ENCODE measurements at places on chromosomes 2 and 18.

DNA sequence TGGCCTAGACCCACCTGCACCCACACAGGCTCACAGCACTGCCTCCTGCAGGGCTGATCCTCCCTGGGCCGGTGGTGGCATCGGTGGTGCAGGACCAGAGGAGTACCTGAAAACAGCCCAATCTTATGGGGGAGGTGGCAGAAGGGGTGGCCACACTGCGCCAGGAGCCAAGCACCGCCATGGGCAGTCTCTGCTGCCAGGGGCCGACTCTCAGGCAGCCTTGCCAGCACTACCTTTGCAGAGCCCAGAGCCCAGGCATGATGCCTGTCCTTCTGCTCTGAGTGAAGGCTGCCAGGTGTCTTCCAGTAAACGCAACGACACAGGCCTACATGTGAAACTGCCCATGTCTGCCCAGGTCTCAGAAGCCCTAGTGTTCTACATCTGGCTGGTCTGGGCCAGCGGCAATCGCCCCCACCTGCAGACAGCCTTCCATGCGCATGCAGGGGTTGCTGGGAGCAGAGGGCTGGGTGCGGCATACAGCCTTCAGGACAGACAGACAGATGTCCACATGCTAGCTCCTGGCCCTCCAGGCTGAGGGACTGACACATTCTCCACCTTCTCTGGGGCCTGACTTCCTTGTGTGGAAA, 6.8 kb downstream of the HS6ST1 start:
- no peak for DNase-seq

GRCh38 chr2:28754321-28754720, 2.7 kb downstream of the PPP1CB start:
- peak; percentile 19 for DNase-seq

GRCh38 chr2:204794624-204795023, 249.3 kb downstream of the PARD3B start:
- no peak for DNase-seq

DNA sequence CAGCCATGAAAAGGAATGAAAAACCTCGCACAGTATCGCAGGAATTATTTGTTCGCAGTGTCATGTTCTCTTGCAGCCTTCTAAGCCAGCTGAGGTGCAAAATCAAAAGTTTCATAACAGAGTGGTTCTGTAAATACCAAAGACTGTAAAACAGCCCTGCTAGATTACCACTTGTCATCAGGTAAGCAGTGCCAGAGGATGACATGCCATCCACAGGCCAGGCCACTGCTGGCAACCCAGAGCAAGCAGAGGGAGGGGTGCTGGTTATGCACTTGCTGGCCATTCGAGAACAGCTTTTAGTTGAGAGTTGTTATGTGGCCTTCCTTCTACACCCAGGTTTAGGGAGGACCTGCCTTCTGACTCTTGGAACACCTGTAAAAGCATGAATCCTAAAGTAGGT, 114.3 kb upstream of the MGAT5 start:
- no peak for DNase-seq

DNA sequence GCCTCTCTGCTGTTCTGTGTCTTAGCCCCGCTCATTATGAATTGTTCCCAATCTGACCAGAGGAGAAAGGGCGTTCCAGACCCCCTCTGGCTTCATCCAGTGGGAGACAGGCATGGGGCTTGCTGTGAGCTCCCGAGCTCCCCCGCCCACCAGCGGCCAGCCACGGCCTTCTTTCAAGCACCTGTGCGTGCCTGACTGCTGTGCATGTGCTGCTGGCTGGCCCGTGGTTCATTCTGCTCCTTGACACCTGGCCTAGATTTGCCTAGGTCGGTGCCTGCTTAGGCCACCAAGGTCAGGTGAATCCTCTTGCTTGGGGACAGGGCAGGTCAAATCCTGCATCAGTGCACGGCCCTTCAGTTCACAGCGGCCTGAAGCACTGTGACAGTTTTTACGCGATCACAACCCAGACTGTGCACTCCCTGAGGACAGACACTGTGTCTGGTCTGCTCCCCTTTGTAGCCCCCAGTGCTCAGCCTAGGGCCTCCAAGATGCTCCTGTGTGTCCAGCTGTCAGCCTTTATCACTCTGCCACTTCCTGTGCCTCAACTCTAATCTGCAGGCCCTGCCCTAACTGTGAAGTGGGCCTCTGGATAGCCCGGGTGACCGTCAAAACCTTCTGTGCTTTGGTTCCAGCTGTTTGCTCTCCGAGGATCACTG, 3.6 kb upstream of the LPIN1 start:
- no peak for DNase-seq

GRCh38 chr2:238438856-238439849, 12.4 kb downstream of the ASB1 start:
- no peak for DNase-seq

GRCh38 chr2:240328526-240328925, 106.9 kb upstream of the GPC1 start:
- DNase-seq, result no peak

GRCh38 chr18:23341383-23341782, 111.7 kb upstream of the RIOK3 start:
- no peak for DNase-seq

DNA sequence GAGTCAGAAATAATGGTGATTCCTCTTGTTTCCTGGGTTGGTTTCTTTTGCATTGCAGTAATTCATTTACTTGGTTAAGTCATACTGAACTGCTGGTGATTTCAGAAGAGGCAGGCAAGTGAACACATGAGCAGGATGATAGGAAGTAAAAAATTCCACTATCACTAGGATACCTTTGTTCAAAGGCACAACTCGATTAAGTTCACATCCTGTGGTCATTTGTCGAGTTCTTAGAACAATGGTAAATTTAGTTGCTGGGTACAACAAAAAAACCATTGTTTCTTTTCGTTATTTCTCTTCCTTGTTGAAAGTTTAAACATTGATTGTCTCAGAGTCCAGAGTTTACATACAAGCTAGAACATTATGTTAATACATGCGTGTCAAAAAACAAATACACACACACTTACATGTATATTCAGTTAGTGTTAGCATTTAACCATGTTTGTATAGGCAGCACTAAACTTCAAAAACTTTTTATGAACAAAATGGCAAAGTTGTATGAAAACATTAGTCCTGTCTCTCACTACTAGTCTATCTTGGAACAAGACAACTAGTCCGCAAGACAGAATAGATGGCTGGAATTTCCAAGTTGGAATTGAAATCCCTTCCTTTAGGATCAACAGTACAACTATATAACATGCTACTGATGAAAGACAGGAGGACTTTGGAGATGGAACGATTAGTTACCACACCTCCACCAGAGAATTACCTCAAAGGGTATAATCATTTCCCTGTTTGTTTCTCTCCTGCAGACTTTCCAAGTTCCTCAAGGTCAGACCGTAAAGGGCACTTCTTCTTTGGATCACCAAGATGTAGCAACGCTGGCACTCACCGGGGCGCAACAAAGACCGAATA, 26.2 kb downstream of the STK39 start:
- no peak for DNase-seq

DNA sequence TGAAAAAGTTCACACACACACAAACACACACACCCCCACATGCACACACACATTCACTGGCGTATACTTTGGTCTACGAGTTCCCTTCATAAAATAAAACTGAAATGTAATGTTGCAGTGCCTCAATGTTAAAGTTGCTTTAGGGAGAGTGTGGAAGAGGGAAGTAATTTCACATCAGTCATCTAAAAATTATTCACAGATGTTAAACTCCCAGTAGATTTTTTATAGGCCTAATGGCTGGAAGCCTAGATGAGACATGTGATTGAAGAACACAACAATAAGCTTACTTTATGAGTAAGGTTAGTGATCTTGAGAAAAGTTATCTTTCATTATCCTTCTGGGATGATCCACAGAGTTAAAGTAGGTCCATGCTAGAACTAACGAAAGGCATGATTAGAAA, 506.7 kb upstream of the CNTNAP5 start:
- DNase-seq, result no peak

Measured in Kasumi-1 (cell line).